Cerebellar cortex (tissue), 1 donor: ENCODE measurements at places on chromosomes 2 and 18.

GRCh38 chr18:68220458-68220857 is 494.4 kb downstream of the TMX3 start:
- DNase-seq = no peak

DNA sequence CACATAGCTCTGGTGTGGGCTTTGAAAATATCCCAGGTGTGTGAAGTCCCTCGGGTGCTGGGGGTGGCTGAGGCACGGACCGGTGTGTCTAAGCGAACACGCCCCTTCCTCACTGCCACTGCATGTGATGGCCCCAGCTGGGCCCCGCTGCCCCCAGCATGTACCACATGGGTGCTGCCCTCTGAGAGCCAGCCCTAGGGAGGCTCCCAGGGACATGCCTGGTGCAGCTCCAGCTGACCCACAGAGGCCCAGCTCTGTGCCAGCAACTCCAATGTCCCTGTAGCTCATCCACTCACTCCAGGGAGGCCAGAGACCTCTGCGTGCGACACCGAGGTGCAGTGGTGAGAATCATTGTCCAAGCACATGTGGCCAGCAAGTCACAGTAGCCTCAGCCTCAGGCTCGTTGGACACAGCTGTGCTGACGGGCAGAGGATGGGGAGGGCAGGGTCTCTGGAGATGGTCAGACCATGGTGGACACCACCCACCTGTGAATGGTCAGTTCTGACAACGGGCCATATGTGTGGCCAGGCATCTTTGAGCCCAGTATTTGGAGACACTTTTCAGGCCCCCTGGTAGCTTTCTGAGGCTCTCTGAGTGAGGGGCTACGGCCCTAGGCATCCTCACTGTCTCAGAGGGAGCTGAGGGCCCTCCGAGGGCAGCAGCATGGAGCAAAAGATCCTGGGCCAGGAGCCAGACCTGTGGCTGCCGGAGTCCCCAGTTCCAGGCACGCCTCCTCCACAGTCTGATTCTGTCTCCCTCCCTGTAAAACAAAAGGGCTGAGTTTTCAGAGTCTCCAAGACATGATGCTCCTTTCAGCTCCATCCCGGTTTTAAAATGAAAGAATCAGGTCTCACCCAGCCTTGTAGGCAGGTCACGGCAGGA is 220.7 kb downstream of the NDUFA10 start:
- DNase-seq = no peak

DNA sequence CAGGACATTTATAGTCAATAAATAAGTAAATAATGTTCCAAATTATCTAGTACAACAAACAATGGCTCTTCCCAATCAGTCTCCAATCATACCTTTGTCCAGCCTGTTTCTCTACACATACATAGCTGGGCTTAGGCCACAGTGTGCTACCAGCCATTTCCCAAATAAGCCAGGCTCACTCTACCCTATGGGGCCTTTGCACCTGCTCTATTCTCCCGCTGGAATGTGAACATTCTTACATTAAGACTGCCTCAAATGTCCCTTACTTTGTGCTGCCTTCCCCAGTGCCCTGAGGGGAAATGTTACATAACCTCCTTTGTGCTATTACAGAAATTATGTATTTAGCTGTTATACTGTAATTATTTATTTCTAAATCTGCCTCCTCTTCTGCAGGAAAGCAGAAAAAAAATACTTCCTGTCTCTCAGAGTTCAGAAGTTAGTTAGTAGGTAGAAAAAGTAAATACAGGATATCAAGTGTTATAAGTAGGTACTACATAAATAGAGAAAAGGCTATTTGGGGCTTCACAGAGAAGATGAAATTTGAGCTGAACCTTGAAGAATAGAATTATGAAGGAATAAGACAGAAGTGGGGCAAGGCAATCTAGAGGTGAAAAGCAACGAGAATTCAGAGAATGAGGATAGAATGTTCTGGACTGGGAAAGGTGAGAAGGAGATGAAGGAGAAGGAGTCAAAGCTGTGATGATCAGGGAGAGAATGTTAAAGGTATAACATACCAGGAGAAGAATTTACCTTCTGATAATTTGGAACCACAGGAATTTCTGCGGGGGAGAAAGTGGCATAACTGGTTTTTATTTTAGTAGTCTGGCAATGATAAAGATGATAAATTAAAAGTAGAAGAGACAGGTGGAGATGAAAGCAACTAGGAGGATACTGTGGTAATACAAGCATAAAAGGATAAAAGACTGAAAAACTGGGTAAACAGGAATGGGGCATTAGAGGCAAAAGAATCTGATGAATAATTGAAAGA is 37.0 kb downstream of the ROCK1 start:
- DNase-seq = no peak

DNA sequence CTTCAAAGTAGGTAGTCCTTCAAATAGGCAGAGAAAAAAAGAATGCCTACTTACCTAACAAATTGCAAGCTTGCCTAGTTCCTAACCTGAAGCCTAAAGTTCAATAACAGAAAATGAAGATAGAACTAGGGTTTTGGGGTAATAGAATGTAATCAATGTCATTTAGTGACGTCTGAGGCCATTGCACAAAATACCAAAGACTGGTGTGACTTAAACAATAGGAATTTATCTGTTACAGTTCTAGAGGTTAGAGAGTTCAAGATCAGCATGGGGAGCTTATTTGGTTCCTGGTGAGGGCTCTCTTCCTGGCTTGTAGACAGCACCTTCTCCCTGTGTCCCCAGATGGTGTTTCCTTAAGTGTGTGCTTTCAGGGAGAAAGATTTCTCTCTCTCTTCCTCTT is 4.7 kb upstream of the NPC1 start:
- no peak for DNase-seq

GRCh38 chr18:62028715-62029114 is 135.9 kb upstream of the RNF152 start:
- DNase-seq = no peak

DNA sequence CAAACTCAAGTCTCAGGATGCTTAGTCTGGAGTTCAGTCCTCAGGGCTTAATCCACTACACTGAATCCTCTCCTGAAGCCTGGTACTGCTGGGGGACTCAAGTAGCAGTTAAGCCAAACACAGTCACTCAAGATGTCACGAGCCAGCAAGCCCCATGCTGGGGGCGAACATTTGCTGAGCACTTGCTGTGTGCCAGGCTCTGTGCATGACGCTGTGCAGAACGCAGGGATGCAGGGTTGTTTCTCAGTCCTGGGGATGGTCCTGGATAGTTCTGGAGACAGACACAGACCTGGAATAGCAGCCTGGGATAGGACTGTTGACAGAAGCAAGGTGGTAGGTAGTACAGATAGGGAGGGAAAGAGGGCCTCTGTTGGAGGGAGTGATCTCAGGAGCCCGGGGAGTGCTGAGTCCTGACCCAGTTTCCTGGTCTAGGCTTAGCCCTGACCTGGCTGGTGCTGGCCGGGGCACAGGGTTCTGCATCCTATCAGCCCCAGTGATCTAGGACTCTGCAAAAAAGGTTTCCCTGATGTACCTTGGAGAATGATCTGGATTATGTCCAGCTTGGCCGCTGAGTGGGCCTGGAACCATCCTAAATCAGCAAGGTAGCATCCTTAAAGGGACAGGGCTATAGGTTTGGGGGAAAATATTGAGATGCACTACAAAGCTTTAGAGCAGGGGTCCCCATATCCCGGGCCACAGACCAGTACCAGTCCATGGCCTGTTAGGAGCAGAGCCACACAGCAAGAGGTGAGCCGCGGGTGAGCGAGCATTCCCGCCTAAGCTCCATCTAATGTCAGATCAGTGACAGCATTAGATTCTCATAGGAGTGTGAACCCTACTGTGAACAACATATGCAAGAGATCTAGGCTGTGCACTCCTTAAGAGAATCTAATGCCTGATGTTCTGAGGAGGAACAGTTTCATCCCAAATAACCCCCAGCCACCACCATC is 54.7 kb upstream of the OTOF start:
- peak; percentile 85 for DNase-seq

GRCh38 chr2:54318821-54319220 is 62.8 kb upstream of the TSPYL6 start:
- DNase-seq = no peak

DNA sequence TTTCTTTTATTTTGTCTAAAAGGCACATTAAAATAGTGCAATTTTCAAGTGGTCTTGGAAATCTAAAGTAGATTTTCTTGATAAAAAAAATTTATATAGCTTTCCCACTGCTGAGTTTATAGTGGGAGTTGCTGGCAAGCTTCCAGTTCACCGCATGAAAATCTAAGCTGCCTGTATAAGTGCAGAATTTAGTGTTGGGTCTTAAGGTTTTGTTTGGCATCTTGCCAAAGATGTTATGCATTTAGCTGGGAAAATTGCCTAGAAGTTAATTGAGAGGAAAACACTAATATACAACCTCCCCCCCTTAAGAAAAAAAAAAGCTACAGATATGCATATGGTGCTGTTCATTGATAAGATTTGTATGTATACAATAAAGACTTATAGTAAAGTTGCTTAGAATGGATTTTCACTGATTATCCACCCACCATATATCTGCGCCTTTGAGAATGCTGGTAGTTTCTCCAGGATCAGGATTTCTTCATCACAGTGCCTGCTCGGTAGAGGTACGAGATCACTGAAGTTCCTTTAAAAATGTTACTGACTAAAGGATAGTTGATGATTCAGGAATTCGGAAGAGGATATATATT is 803.2 kb upstream of the POU3F3 start:
- no peak for DNase-seq

DNA sequence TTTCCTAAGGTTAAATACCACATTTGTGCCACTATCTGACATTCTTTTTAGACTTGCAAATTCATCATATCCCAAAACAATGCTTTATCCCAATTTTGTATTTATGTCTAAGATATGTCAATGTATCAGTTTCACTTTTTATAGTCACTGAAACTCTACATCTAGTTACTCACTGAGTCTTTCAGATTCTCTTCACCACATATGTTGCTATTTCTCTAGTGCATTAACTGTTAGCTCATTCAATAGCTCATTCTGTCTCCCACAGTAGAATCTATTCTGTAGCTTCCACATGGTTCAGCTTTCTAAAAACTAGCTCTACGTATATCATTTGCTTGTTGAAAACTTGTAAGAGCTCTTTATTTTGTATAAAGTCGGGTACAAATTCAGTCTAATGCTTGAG is 1420.6 kb upstream of the NXPH2 start:
- DNase-seq = no peak

GRCh38 chr2:101473911-101474701 is 806 bp downstream of the RFX8 start:
- DNase-seq = no peak
